ENCODE measurements at places on chromosomes 3 and 15. TPM values are rescaled to one million over a fixed set of nuclear protein-coding genes. Genes with fewer than 3 reads are reported as not detected.

DNA sequence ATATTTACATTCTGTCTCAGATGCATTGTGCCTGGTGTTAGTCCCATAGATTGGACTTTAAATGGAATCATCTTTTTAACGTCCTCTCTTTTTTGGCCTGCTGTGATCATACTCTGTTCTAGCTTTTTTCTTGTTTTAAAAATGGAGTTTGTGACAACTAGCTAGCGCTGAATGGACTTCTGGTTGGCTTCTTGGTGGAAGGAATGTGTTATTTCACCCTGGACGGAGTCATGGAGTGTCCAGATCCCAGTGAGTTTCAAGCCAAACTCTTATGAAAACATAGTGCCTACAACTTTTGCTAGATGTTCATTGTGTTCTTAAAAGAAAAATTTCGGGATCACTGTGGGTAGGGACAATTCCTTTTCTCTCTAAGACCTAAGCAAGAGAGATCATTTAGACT lies 192.6 kb downstream of the TCF12 start:
- no peak for DNase-seq

DNA sequence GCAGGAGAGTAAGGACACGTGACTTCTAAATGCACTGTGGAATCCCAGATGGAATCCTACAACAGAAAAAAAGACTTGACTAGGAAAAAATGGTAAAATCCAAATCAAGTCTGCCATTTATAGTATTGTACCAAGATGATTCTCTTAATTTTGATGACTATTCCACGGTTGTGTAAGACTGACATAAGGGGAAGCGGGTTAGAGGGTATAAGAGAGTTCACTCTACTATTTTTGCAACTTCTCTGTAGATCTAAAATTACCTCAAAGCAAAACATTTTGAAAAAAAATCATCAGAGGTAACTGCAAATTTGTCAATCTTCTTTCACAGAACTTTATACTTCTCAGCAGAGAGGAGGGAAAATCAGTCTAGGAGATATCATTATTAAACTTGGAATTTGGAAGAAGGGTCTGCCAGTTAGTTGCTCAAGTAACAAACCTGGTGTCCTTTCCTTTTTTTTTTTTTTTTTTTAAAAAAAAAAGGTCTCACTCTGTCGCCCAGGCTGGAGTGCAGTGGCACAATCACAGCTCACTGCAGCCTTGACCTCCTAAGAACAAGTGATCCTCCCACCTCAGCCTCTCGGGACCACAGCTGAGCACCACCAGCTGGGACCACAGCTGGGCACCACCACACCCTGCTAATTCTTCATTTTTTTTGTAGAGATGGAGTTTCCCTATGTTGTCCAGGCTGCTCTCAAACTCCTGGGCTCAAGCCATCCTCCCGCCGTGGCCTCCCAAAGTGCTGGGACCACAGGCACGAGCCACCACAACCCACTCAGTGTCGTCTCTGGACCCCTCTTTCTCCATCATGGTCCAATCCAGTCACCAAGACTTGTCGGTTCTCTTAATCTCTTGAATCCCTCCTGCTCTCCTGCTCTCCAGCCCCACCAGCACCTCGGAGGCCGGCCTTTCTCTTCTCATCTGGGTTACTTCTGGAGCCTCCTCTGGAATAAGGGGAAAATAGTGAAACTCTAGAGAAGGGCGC lies 14.9 kb upstream of the HES1 start:
- DNase-seq, result no peak

The CCNB2 gene
- total RNA-seq, result 5.8 TPM

The LTK gene
- total RNA-seq, result 1.3 TPM

- no peak for DNase-seq
These were observed 15.1 kb upstream of the XYLB start for GRCh38 chr3:38331257-38332022.

DNA sequence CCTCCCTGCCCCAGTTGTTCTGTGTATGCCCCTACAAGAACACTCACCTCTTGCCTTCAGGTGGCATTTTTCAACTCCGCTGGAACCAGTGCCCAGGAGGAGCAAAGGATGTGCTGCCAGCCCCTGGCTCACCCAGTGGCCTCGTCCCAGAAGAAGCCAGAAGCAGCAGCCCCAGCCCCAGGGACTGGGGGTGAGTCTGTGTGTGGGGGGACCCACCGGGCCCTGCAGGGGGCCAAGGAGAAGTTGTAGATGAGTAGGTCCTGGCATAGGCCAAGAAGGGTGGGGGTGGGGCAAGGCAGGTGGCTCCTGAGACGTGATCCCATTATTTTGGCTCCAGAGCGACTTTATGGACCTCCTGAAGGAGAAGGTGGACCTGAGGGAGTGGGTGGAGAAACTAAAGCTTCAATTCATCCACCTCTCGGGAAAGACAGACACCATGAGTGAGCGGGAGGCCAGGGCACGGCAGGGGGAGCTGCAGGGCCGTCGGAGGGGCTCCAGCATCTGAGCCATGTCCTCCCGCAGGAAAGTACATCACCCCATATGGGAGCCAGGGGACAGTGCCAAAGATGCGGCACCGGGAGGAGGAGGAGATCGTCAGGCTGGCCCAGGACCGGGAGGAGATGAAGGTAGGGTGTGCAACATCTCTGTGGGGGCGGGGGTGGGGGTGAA lies 29.3 kb downstream of the NGRN start:
- DNase-seq, result no peak

GRCh38 chr3:141000027-141000663 lies 51.0 kb upstream of the SPSB4 start:
- DNase-seq, result no peak

The SCAMP5 gene
- 0.60 TPM for total RNA-seq

GRCh38 chr15:44159492-44159891 lies 35.6 kb downstream of the FRMD5 start:
- no peak for DNase-seq

DNA sequence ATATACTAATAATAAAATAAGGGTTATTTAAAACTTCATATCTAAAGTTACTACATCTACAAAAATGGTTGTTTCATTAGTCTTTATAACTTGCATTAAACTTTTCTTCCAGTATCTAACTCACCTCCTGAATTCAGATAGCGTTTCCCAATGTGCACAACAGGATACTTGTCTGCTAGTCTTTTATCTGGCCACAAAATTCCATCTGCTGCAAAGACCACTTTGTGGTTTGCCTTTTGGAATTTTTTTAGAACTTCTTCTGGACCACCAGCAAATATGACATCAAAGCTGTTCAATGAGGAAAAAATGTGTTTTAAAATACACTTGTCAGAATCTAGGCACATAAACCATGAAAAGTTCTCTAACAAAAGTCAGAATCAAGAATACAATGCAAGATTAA lies 50.8 kb downstream of the PLOD2 start:
- no peak for DNase-seq

GRCh38 chr15:74384881-74385643 lies 17.6 kb upstream of the CYP11A1 start:
- DNase-seq, result no peak

- no peak for DNase-seq
These were observed 144.1 kb downstream of the SOX2 start for GRCh38 chr3:181855825-181856224.

GRCh38 chr15:80732818-80733217 lies 37.7 kb downstream of the ABHD17C start:
- DNase-seq, result no peak

The GOLGA8J gene
- not detected for total RNA-seq

GRCh38 chr15:75573648-75574384 lies 5.3 kb downstream of the PTPN9 start:
- no peak for DNase-seq

- DNase-seq, result no peak
These were observed 28.2 kb upstream of the BFSP2 start for GRCh38 chr3:133371676-133372075.

The ISG20 gene
- total RNA-seq, result 21.3 TPM

The CD96 gene
- 3.8 TPM for total RNA-seq

DNA sequence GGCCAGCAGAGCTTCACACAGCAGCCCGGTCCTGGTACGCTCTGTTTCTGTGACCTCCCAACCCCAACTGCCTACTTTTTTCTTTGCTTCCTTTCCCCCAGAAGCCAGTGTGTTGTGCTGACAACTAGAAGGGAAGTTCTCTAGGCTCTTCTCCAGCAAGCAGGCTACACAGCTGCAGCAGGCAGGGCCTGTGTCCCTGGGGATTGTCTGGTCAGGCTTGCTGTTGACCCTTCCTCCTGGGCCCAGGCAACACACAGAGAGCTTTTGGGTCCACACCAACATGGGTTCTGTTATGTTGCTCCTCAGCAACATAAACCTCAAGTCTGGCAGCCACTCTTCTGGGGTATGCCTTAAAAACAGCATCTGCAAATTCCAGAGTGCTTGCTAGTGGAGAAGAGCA lies 36.2 kb upstream of the TSPAN3 start:
- no peak for DNase-seq

DNA sequence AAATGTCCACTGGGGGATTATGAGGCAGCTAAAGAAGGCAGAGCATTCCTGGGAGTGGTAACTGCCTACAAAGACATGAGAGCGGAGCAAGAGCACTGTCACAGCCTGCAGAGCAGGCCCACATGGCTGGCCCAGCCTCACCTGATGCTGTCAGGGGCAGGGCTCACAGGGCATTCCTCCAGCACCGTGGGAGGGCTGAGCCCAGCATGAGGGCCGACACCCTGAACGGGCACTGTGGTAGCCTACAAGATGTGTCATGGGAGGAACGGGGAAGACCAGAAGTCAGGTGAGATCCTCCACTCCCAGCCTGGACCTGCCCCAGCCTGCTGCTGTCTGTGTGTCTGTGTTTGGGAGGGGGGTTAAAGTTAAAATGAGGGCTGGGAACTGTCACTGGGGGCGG lies 30.1 kb downstream of the CCDC12 start:
- DNase-seq, result no peak

DNA sequence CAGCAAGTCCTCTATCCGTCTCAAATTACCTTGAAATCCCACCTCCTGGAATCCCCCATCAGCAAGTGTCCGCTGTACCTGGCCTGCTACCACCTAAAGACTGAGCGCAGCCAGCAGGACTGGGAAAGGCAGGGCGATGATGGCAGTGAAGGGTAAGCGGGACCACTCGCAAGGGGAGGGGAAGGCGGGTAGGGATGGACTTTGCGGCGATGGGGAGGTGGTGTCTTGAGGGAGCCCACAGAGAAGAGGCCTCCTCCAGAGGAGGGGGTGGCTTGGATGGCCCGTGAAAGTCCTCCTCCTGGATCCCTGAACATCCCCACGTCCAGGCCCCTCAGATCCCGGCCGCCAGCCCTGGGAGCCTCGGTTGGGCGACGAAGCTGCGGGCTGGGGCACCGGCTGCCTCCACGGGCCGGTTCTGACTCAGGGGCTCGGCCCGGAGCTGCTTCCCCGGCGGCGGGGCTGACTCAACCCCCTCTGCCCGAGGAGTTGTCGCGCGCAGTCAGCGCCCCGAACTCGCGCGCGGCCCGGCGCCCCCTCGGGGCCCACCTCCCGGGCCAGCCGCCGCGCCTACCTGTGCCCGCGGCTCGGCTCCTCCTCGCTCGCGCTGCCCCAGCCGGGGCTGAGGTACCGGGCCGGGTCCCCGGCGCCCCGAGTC lies 512 bp downstream of the LARP6 start:
- no peak for DNase-seq

The RLBP1 gene
- not detected for total RNA-seq

GRCh38 chr3:64184621-64185020 lies 40.6 kb downstream of the PRICKLE2 start:
- DNase-seq, result no peak

DNA sequence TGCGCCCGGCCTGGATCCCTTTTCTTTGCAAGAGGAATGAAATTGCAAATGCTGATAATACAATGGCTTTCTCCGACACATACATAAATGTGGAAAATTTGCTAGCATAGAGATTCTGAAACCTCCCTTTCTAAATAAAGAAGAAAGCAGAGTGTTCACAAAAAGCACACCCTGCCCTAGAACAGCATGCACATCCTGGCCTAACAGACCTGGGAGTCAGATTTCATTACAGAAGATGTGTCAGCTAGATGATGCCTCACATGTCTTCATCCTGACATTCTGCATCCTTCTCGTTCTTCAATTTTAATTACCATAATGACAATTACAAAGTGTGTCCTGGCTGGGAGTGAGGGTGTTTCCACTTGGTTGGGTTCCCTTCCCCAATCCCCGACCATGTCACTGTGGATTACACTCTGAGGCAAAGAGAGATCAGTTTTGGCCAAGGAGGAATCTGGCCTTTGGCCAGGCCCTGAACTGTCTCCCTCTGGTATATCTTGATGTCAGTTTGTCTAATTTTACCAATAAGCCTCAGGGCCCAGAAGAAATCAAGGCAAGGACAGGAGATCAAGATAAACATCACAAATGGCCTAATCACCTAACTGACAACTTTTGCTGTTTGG lies 104.9 kb upstream of the SPATA12 start:
- DNase-seq, result no peak

The CGNL1 gene
- 4.7 TPM for total RNA-seq

The ENTPD3 gene
- total RNA-seq, result 0.84 TPM

GRCh38 chr3:184168363-184169120 lies 6.1 kb upstream of the AP2M1 start:
- DNase-seq, result no peak

The TMOD3 gene
- total RNA-seq, result 25.7 TPM

GRCh38 chr3:124999317-124999716 lies 56.5 kb downstream of the HEG1 start:
- DNase-seq, result no peak

DNA sequence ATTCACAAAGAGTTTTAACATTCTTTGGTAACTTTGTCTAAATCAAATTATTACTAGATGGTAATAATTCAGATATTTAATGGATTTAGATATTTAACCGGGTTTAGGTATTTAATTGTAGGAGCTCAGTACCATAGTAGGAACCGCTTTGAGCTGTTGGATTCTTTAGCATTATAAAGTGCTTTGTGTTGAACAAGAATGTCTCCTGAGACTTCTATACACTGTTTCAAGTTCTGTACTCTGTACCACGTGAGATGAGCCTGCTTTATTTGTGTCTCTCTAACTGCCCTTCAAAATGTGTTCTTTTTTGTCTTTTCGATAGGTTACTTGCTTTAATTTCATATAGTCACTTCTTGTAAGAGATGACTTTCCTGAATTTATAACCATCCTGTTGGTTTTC lies 36.0 kb downstream of the ZFAND6 start:
- DNase-seq, result no peak

- DNase-seq, result no peak
These were observed 136.1 kb downstream of the CACNA1D start for GRCh38 chr3:53630547-53630946.

The GPR171 gene
- total RNA-seq, result 10.6 TPM

The CCDC54 gene
- not detected for total RNA-seq

- DNase-seq, result no peak
These were observed 3.3 kb downstream of the ARL6IP5 start for GRCh38 chr3:69088063-69088462.

DNA sequence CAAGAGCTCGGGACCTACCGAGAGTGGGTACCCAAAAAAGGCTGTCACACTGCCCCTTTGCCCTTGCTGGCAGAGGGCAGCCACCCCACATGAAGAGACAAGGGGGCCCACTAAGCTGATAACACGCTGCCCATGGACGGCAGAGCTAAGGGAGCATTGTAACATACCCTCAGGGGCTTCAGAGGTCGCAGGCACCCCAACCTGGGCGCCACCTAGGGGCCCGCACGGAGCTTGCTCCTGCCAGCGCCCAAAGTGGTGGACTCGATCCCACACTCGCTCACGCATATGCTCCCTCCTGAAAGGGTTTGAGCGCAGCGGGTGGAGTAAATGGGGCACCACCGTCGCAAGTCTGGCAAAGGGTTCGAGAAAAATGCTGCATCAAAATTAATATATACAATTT lies 975.4 kb downstream of the ZPLD1 start:
- no peak for DNase-seq

- DNase-seq, result no peak
These were observed 427.8 kb upstream of the MCTP2 start for GRCh38 chr15:93803421-93804152.

The MAP2K1 gene
- 49.3 TPM for total RNA-seq

The NR1I2 gene
- total RNA-seq, result 0.38 TPM
